CD4-positive, alpha-beta T cell (primary cell): ENCODE measurements at places on chromosomes 1 and 21.
A peak's percentile ranks its signal among the peaks of the same experiment; 100 is the strongest.

DNA sequence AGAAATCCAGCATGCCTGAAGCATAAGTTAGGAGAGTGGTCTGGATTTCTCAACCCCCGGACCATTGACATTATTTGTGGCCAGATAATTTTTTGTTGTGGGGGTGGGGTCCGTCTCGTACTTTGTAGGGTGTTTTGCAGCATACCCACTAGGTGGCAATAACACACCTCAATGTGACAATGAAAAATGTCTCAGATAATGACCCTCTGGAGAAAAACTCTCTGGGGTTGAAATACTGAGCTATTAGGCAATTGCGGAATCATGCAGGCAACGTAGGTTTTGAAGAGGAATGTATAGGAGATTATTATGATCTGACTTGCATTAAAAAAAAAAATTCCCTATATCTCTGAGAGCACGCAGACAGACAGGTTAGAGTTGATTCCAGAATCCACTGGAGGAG, 25.3 kb upstream of the RRP15 start:
- DNase-seq: no peak

GRCh38 chr1:197268012-197268411, at the start of gene CRB1:
TSS of gene CRB1 (plus strand) at chr1:197268252. CDS start at chr1:197268413, 161 bp downstream.
- DNase-seq: no peak

- DNase-seq: no peak
Observed at GRCh38 chr1:169117599-169117998, 11.1 kb downstream of the ATP1B1 start.

GRCh38 chr1:205306929-205307566, 14.5 kb downstream of the NUAK2 start:
- DNase-seq: no peak

DNA sequence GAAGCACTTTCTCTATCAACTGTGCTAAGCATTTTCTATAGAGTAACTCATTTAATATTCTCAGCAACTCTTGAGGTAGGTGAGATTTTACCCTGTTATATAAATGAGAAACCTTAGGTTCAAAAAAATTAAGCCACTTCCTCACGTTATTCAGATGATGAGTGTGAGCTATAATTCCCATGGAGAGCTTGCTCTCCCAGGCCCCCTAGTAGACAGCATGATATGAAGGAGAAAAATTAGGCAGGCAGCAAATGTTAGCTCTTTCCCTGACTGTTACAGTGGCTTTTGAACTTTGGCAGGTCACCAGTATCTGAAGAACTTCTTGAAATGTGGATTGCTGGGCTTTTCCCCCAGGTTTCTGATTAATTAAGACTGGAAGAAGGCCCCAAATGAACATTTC, 753.1 kb downstream of the NCAM2 start:
- no peak for DNase-seq

- no peak for DNase-seq
Observed at GRCh38 chr1:240111558-240111957, 19.9 kb downstream of the FMN2 start.

- DNase-seq: no peak
Observed at GRCh38 chr1:200869376-200869752, 3.4 kb upstream of the GPR25 start.

DNA sequence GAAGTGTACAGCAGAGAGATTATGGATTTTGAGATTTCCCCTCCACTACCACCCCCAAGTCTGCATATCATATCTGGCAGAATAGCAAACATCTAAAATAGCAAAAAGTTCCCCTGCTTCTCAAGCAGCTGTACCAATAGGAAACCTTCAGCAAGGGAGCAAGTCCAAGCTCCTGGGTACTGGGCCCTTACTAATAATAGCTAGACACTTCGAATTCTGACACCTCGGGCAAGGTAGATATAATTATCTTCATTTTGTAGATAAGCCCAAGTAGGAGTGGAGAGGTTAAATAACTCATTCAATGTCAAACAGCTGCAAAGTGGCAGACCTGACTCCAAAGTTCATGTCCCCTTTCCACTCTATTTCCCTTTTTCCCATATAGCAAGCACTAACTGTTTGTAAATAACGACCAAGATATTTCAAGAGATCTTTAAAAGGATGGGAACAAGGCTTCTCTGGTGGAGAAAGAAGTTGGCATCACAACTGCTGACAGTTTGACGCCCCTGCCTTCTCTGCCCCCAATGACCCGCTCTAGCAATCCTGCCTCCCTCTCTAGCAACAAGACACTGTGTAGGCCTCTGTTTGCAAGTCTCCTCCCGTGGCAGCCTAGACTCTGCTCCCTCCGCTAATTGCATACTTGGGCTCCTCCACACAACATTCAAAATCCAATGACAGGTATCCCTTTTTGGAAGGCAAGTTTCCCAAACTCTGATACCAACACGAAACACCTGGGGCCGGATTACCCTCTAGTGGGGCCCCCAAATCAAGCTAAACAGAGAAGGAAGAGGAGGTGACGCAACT, 18.7 kb upstream of the ADAR start:
- peak; percentile 24 for DNase-seq

- DNase-seq: no peak
Observed at GRCh38 chr1:31327381-31327780, 30.5 kb downstream of the ZCCHC17 start.

GRCh38 chr1:176811511-176812288, 348.7 kb downstream of the PAPPA2 start:
- no peak for DNase-seq

DNA sequence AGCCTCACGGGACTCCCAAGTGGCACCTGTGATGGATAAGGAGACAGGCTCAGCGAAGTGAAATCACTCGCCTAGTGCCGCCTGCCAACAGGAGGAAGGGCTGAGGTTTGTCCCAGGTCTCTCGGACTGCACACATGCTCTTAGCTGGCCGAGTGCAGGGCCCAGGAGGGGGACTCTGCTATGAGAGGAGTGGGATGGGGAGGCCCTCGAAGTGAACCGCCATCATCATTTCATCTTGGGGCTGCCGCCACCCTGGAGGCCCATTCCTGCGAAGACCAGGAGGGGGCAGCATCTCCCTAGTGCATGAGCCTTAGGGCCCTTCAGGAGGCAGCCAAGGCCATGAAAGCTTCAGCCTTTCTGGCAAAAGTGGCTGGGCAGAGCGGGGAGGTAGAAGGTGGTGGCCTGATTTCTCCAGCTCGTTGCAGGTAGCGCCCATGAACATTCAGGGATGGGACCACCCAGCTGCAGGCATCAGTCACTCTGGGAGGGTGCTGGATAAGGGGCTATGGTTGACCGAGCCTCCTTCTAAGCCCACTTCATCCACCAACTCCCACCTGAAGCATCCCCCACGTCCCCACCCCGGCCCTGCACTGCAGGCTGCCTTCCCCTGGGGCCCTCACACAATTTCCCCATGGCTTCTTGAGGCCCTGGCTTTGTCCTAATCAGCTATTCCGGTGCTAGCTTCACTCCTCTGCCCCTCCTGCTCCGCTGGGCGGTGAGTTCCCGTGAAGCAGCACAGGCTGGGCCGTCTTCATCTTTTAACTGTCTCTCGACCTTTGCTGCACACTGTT, 17.2 kb upstream of the RASSF5 start:
- peak; percentile 79 for DNase-seq

DNA sequence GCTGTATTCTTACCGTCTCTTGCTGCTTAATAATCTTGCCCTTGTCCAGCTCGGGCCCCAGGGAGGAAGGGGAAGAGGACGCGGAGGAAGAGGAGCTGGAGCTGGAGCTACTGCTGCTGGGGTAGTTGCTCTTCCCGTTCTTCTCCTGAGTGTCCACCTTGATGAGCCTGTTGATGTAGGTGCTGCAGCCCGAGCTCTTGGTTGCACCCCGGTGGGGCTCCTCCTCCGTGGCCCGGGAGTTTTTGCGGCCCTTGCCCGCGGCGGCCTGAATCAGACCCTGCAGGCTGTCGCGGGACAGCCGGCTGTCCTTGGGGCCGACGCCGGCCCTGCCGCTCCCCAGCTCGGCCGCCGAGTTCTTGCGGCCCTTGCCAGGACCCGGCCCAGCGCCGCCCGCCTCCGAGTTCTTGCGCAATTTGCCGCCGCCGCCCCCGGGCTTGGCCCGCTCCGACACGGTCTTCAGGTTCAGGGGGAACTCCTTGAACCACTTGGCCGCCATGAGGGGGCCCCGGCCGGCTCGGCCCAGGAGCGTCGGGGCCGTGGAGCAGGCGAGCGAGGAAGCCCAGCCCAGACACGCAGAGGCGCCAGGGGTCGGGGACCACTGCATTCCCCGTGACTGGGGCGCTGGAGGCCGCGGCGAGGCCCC, 475 bp upstream of the TDRD10 start:
- peak; percentile 21 for DNase-seq

DNA sequence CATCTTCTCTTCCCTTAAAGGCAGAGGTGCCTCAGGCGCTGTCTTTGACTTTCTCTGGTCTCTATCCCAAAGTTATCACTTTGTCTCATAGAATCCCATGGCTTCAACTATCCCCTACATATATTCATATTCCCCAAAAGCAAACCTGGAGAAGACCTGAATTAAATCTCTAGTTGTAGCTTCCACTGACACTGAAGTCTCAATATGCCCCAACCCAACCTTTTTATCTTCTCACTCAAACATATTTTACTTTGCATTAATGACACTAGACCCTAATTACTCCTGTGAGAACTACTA, 354.5 kb upstream of the DUSP10 start:
- no peak for DNase-seq

GRCh38 chr1:21254335-21254951, 35.8 kb downstream of the ECE1 start:
- no peak for DNase-seq

DNA sequence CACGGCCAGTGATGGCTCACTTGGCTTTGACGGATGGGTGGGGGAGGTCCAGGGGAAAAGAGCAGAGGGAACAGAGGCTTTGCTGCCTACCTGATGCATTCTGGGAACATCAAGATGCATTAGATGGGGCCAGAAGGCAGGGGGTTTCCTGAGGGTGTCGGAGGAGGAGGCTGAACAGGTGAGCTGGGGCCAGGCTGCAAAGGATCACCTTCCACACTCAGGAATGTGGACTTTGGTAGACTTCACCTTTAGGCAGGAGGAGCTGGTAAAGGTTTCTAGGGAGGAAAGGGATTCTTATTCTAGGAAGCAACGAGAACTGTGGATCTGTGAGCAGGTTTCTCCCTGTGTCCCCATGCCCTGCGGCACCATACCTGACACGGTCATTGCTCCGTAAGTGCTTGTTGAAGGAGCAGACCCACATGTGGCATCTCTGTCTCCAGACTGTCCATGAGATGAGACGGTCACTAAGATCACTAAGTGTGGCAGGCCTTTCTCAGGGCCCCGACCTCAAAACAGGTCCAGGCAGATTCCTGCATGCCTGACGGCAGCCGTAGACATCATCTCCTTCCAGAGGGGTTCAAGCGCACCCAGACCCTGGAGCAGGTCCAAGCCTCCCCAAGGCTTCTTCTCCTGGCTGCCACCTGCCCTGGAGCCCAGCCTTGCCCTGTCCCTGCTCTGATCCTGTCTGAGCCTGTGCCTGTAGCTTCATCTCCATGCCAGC, 89.1 kb upstream of the SLC25A33 start:
- DNase-seq: no peak

- no peak for DNase-seq
Observed at GRCh38 chr1:66335125-66335524, 198.8 kb upstream of the SGIP1 start.

GRCh38 chr1:220828179-220828490, 41.4 kb downstream of the MTARC1 start:
- no peak for DNase-seq

DNA sequence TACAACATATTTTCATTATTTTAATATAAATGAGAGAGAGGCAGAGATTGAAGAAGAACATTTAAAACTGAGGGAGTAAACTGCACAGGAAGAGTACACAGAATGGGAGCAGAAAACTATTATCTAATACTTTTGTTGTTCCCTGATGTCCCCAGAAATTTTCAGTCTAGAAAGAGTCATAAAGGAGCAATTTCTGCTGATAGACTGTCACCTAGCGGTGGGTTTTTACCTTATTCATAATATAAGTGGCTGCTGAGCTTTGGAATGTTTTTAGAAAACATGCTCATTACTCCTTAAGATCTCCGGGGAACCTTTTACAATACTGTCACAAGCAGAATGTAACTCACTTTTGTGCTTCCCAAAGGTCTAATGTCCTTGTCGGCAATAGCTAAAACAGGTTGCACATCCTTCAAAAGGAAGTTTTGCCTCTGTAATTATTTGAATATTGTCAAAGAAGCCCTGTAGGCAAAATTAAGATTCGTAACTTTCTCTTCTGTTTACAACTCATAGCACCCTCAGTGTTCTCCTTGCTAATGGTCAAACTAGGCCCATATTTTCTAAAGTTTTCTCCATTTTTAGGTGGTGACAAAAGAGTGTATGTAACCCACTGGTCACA, 4.9 kb upstream of the NPL start:
- DNase-seq: no peak

DNA sequence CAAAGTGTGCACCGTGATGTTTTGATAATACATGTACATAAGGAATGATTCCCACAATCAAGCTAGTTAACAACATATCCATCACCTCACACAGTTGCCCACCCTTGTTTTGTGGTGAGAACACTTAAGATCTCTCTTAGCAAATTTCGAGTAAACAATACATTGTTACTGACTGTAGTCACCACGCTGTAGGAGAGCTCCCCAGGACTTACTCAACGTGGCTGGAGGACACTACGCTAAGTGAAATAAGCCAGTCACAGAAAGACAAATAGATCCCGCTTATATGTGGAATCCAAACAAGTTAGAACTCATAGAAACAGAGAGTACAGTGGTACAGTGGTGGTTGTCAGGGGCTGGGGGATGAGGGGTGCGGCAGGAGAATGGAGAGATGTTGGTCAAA, 24.8 kb downstream of the GPR137B start:
- no peak for DNase-seq
